Stimulated activated CD4-positive, alpha-beta T cell treated with anti-CD3 and anti-CD28 coated beads, Interleukin-4, amount 100 ng/mL, for 1 hour (primary cell): ENCODE measurements at places on chromosomes 16 and 17.
A peak's percentile ranks its signal among the peaks of the same experiment; 100 is the strongest.

DNA sequence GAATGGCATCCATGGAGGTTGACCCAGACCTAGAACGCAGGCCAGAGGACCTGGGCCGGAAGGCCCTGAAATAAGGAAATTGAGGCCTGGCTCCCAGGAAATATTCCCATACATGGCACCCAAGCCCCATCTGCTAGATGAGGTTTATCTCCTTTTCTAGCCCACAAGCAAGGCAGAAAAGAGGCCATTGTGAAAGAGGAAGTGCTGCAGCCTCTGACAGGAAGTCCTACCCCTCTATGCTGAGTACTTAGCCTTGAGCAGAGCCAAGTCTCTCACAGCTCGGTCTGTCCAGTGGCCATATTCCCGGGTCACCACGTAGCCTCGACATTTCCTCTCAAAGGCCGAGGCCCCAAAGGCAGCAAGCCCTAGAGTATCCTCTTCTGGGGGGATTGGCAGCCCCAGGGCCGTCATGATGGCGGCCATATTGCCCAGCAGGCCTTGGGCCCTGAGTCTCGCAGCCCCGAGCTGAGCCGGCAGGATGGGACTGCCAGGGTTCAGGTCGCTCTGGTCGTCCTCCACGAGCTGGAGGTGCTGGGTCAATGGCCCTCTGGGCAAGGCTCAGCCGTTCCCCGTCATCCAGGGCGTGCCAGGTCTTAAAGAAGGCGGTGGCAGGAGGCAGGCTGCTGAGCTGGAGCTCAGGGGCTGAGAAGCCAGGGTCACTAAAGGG is 7.8 kb downstream of the CTF1 start:
- DNase-seq = no peak

- no peak for DNase-seq
Measured at GRCh38 chr16:25258861-25259179, 1.2 kb upstream of the ZKSCAN2 start.

DNA sequence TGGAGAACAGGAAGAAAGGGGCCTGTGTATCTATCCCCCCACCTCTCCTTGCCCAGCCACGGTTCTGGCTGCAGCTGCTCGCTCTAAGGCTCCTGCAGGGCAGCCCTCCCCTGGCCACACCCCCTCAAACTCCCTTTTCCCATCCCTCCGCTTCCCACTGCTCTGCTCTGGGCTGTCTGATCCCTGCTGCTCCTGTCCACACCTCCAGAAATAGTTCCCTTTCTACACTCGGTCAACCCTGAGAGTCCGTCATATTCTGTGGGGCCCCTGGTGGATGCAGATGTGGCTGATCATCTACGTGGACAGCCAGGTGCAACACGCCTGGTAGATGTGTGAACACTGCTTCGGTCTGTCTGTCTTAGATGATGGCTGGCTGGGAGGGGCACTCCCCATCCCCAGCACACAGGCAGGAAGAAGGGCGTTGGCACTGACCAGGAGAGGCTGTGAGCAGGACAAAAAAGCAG is 19.3 kb upstream of the KRT19 start:
- DNase-seq = no peak

DNA sequence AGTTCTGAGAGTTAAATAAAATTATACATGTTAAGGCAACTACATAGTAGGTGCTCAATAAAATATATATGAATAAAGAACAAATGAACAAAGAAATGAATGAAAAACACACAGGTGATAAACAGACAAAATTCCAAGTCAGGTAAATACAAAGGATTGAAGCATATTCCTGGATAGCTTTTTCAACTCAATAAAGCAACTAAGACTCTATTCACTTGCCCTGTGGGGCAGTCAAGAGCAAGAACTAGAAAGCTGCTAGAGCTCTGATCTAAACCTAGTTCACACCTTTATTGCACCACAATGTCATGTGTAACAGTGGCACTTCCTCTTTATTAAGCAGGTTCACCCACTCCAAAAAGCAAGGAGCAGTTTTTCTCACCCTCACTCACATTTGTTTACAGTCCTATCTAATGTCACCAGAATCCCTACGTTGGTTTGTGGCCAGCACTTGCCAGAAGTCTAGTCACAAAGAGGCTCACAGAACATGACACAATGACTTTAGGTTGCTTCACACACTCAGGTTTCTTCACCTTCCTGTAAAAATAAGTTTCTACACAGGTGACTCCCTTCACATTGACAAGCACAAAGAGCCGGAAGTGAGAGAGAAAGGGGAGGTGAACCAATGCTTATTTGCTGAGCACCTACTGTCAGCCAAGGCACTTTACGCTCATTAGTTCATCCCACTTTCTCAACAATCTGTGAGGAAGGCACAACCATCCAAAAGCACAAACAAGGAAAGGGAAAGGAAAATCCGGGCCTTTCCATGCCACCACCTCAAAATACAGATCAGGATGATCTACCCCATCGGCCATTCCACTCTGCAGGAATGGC is 70.8 kb downstream of the XPO6 start:
- peak; percentile 15 for DNase-seq

- DNase-seq = peak; percentile 50
Measured at GRCh38 chr16:324451-325334, 27.8 kb downstream of the AXIN1 start.

GRCh38 chr16:54040975-54041374 is 245.6 kb downstream of the IRX3 start:
- no peak for DNase-seq

- DNase-seq = no peak
Measured at GRCh38 chr17:73122953-73123605, 30.6 kb upstream of the SLC39A11 start.

- no peak for DNase-seq
Measured at GRCh38 chr17:82052638-82053059, 951 bp downstream of the GPS1 start.

DNA sequence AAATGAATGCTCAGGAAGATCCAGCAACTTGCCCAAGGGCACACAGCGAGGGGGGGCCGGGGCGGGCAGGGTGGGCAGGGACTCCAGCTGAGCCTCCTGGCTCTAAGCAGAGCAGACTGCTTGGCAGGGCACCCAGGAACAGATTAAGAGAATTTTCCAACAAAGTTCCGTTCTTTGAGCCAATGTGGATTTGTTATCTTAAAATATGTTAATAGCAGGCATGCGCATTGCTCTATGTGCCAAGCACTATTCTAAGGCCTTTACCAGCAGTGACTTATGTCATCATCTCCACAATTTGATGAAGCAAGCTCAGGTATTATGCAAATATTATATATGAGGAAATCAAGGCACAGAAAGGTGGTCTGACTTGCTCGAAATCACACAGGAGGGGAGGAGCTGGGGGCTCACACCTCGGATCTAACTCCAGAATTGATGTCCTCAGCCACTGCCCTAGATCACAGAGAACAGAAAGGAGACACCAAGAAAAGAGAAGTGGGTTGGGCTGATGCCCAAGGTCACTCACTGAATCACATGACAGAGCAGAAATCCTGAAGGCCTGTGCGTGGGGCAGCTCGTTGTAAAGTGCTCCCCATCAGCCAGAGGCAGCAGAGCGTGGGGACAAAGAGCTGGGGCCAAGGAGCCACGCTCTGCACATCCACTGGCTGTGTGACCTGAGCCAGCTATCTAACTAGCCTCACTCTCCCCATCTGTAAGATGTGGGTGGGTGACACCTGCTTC is 23.2 kb upstream of the MEAK7 start:
- DNase-seq = no peak

- DNase-seq = peak; percentile 83
Measured at GRCh38 chr16:3364774-3365427, 9.2 kb downstream of the OR2C1 start.

DNA sequence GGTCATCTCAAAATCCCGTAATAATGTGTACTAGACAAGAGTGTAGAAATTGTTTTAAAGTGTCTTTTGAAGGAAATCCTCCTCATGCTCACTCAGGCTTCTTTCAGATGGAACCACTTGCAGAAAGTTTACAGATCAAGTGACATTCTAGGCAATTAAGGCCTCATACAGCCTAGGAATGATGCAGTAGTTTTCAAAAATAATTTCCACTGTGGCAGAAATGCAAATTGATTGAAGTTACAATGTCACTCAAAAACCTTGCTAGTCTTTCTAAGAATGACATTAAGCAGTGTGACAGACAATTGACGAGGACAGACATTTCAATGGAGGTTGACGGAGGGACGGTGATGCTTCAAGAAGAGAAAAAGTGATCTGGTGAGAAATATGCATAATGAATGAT is 53.5 kb upstream of the CDH8 start:
- DNase-seq = no peak

GRCh38 chr17:65712383-65713267 is 151.2 kb upstream of the AXIN2 start:
- no peak for DNase-seq

DNA sequence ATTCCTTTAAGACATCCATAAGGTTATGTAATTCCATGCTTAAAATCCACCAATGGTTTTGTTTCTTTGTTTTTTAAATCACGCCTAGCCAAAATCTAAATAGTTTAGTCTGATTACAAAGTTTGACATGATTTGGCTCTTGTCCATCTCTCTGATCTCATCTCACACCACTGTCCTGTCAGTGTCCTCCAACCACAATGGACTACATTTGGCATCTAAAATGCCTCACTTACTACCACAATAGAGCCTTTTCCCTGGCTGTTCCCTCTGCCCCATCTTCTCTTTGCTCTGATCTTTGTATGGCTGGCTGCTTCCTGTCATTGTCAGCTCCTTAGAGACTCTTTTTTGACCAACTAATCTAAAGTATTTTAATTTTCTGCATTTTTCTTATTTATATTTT is 157.2 kb downstream of the MYO1D start:
- DNase-seq = no peak
